ENCODE measurements at places on chromosomes 2 and 18.

DNA sequence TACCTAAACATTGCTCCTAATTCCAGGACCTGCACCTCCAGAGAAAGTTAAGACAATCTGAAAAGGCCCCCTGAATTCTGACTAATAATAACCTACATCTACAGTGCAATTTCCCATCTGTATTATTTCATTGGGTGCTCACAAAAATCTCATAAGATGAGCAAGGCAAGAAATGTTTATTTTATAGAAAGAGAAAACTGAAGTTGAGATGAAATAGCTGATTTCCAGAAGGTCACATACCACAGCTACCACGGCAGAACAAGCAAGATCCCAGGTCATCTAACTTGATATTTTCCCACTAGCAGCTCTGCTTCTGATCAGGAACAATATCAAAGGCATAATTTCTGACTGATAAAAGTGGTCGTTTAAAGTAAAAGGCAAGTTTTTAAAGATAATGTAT is 105.8 kb upstream of the COL5A2 start:
- DNase-seq = no peak

DNA sequence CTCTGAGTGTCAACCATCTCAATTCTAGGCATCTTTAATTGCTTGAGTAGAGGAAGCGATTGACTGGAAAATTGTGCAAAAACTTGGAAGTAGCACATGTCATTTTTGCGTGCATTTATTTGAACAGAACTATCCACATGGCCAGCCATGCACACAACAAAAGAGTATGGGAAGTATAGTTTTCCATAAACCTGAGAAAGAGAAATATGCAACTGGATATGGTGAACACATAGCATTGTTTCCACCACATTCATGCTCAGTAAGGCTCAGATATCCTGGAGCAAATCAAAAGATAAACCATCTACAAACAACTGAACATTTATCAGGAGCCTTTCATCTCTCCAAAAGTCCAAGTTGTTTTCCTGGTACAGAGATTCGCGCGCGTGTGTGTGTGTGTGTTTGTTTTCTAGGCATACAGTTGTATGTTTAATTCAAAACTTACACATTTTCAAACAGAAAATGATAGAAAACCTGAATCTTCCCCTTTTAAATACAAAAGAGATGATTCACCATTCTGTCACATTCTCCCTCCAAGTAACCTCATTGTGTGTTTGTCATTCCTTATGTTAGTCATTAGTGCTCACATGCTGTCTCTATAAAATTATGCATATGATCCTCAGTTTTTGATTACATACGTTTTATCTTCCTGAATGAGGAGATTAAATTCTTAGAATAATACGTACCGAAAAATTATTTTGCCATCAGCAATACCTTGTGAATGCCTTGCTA is 780.4 kb upstream of the NRXN1 start:
- no peak for DNase-seq

DNA sequence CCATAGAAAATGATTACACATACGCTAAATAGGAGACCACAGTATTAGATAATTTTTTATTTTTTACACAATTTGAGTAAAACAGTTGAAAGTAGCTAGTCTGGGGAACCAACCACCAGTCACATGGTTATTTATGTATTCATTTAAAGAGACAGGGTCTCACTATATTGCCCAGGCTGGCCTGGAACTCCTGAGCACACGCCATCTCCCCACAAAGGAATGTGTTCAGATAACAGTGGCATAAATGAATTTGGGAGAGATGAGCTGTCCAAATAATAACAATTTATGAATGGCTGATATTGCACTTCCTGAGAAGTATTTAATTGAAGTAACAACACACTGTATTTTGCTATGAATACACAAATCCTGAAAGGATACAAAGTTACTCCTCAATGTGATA is 39.7 kb downstream of the KIDINS220 start:
- no peak for DNase-seq

DNA sequence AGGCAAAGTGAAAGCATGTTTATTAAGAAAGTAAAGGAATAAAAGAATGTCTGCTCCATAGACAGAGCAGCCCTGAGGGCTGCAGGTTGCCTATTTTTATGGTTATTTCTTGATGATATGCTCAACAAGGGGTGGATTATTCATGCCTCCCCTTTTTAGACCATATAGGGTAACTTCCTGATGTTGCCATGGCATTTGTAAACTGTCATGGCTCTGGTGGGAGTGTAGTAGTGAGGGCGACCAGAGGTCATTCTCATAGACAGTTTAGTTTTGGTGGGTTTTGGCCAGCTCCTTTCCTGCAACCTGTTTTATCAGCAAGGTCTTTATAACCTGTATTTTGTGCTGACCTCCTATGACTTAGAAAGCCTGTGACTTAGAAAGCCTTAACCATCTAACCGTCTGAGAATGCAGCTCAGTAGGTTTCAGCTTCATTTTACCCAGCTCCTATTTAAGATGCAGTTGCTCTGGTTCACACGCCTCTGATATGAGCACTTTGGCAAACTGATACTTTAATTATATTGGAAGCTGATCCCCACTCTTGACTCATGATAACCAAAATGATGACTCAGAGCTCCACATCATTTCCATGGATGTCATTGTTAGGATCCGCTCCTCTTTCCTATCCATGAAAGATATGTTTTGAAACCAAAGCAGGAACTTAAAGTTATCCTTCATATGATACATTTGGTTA is 14.5 kb upstream of the ERMN start:
- no peak for DNase-seq

GRCh38 chr2:83103613-83104012 is 1355.5 kb downstream of the SUCLG1 start:
- DNase-seq = no peak
